ENCODE measurements at places on chromosomes 1 and 21. TPM values are rescaled to one million over a fixed set of nuclear protein-coding genes. Genes with fewer than 3 reads are reported as not detected.

GRCh38 chr1:200890818-200891773 is 3.6 kb upstream of the INAVA start:
- DNase-seq: peak; percentile 19

The FCER1G gene
- 0.57 TPM for polyA plus RNA-seq

DNA sequence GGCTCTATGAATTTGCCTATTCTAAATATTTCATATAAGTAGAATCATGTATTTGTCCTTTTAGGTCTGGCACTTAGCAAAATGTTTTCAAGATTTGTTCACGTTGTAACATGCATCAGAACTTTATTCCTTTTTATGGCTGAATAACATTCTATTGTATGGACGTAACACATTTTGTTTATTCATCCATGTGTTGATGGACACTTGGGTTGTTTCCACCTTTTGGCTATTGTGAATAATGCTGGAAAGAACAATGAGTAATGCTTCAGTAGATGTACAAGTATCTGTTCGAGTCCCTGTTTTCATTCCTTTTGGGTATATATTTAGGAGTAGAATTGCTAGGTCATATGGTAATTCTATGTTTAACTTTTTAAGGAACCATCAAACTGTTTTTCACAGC is 24.7 kb downstream of the SLC35A3 start:
- no peak for DNase-seq

- peak; percentile 42 for DNase-seq
These were observed 7.1 kb downstream of the ACOT7 start for GRCh38 chr1:6386371-6386949.

- no peak for DNase-seq
These were observed 844 bp upstream of the PLD5 start for GRCh38 chr1:242525360-242525722.

Data from IMR-90 (cell line).